ENCODE measurements at places on chromosomes 13 and 19.

GRCh38 chr13:26558987-26559386, 1.5 kb downstream of the WASF3 start:
- no peak for DNase-seq

DNA sequence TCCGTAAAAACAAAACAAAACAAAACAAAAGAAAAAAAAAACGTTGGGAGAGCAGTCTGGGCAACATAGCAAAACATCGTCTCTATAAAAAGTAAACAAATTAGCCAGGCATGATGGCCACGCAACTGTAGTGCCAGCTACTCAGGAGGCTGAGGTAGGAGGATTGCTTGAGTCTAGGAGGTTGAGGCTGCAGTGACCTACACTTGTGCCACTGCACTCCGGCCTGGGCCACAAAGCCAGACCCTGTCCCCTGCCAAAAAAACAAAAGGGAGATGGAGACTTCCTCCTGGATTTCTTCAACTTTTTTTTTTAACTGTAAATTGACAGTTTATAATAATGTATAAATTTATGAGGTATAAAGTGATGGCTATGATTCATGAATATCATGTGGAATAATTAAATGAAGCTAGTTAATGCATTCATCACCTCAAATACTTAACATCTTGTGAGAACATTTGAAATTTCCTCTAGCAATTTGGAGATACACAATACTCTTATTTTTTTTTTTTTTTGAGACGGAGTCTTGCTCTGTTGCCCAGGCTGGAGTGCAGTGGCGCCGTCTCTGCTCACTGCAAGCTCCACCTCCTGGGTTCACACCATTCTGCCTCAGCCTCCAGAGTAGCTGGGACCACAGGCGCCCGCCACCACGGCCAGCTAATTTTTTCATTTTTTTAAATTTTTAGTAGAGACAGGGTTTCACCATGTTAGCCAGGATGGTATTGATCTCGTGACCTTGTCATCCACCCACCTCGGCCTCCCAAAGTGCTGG, 1.9 kb downstream of the PDCD2L start:
- DNase-seq: peak; percentile 38

GRCh38 chr13:106696140-106696539, 128.2 kb upstream of the ARGLU1 start:
- no peak for DNase-seq

GRCh38 chr19:18090545-18091216, 3.9 kb upstream of the IL12RB1 start:
- DNase-seq: no peak

DNA sequence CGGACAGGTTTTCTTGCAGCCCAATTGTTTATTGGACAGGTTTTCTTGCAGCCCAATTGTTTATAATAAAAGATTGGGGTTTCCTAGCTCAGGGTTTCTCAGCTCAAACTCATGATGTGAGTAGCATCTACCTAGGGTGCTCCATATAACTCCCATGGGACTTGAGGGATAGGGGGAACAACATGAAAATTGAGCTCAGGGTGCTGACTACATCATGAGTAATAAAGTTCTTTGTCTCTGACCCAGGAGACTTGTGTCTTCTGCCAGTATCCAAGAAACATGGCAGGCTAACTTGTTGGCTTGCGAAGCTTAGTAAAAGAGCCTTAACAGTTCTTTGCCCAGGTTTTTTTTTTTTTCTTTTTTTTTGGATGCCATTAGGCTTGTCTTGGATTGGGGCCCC, 59.2 kb upstream of the MYCBP2 start:
- no peak for DNase-seq

DNA sequence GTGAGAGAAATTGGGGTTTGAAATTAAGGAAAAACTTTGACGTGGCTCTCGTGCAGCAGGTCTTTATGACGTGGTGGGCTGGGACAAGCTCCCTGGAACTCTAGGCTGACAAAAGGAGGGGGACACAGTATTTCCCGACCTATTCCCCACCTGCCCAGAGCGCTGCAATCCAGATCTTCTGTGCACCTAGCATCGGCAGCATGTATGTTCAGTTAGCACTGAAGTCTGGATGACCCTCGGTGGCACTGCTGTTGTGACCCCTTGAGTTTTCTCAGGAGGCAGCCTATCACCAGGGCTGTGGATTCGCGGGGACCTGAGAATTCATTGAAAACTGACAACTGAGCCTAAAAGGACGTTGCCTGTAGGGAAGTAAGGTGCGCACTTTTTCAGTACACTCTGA, 9.1 kb upstream of the ZNF536 start:
- DNase-seq: peak; percentile 31

DNA sequence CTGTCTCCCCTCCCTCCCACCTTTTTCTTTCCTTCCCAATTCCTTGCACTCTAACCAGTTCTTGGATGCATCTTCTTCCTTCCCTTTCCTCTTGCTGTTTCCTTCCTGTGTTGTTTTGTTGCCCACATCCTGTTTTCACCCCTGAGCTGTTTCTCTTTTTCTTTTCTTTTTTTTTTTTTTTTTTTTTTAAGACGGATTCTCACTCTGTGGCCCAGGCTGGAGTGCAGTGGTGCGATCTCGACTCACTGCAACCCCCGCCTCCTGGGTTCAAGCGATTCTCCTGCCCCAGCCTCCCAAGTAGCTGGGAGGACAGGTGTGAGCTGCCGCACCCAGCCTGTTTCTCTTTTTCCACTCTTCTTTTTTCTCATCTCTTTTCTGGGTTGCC, 6.9 kb downstream of the MYADM start:
- no peak for DNase-seq

DNA sequence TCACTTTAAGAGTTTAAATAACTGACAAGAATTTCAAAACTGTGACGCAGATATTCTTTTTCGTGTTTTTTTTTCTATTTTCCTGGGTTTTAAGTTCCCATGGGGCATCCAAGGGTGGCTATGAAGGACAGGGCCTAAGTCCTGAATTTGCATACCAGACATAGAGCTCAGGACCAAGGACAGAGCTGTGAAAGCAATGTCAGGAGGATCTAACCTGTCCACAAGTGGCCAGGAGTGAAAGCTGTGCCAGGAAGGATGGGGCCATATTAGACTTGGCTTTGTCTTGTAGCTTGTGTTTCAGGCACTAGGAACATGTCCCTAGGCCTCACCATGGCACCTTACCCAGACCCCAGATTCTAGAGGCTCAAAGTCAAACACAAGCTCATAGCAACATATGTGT, 289.4 kb upstream of the MIR17HG start:
- DNase-seq: no peak

DNA sequence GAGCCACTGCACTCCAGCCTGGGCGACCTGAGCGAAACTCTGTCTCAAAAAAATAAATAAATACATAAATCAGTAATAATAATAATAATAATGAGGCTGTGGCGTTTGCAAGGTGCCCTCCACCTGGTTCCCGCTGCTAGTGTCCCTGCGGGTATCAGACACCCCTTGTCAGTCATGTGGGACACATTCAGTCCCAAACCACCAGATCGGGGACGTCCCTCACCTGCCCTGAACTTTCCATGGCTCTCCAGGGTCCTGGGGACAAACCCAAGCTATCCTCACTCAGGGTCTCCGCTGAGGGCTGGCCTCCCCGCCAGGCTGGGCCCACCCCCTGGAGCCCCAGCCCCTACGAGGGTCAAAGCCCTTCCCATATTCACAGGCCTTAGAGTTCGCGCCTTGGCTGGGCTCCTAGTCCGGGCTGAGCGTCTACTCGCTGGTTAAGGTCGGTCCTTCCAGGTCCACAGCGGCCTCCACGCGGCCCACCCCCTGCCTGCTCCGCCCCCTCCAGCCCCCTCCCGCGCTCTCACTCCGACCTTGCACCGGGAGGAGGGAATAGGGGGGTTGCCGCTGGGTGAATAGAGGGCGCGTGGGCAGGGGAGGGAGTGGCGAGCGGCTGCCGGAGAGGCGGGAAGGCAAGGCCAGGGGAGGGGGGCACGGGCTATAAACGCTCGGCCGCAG, 349 bp upstream of the KISS1R start:
- no peak for DNase-seq

- DNase-seq: no peak
Observed at GRCh38 chr13:108996430-108996829, 367.0 kb downstream of the MYO16 start.

- no peak for DNase-seq
Observed at GRCh38 chr19:4064496-4065260, 2.0 kb downstream of the ZBTB7A start.

DNA sequence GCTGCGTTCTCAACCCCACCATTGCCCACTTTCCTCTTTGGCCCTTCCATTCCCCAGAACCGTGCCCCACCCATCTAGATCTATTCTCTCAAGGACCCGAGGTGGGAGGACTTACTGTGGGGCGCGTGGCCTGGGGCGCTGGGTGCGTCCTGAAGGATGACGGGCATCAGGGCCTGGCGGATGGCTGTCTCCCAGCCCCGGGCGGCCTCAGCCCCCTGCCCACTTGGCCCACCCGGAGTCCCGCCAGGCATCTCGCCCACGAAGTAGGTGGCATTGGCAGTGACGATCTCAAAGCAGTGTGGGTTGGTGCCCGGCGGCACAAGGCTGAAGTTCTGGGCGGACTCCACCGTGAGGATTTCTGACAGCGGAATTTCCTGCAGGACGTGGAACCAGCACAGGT, 23.2 kb downstream of the PRKD2 start:
- DNase-seq: no peak

GRCh38 chr13:21579754-21580316, 24.1 kb downstream of the MICU2 start:
- DNase-seq: no peak

DNA sequence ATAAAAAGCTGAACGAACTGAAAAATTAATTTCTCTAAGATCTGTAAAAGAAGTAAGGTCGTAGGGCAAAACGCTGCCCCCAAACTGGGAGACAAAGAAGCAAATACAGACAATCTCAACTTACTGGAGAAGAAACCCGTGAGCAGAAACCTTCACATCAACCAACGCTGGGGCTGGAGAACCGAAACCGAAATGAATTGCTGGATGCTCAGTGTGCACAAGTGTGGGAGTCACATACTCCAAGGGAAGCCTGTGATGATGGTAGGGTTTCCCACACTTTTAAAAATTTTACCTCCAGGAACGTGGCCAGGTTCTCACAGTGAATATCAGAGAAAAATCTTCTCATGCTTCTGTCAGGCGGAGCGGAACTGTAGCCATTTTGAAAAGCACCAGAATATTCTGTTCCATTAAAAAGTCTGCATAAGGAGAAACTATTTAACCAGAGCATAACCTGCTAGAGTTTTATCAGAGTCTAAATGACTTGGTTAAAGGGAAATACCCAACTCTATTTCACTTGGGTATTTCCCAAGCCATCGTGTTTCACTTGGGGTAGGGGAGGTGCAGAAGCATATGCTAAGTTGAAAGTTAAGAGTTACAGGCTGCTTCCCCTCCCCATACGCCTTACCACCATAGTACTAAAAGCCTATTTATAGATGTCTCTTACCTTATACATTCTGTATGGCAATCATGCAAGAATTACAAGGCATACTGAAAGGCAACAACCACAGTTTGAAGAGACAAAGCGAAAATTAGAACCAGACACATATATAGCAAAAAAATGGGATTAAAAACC, 110.5 kb upstream of the SLITRK1 start:
- DNase-seq: no peak

GRCh38 chr19:2661615-2662014, 40.9 kb downstream of the GNG7 start:
- DNase-seq: no peak

- DNase-seq: no peak
Observed at GRCh38 chr13:109712124-109712722, 74.2 kb downstream of the IRS2 start.

- DNase-seq: no peak
Observed at GRCh38 chr19:46552891-46553290, 48.2 kb upstream of the CALM3 start.

DNA sequence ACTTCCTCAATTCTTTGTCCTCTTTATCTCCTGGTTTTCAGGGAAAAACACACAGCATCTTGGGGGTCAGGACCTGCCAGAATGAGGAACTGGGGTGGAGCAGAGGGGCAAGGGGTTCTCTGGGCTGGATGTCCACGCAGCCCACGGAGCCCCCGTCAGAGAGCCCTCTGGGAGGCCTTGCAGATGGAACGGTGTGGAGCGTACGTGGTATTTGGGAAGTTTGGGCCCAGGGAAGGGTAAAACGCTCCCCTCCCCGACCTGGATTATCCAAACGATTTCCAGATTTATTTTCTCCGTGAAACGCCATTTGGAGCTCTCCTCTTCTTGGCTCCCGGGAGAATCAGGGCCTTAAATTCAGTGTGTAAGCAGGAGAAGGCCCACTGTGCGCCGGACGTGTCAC, 51.7 kb upstream of the ZNF536 start:
- no peak for DNase-seq

GRCh38 chr19:2578391-2578890, 102.5 kb downstream of the GADD45B start:
- DNase-seq: peak; percentile 86

- DNase-seq: no peak
Observed at GRCh38 chr13:39189778-39190177, 151.5 kb downstream of the NHLRC3 start.

DNA sequence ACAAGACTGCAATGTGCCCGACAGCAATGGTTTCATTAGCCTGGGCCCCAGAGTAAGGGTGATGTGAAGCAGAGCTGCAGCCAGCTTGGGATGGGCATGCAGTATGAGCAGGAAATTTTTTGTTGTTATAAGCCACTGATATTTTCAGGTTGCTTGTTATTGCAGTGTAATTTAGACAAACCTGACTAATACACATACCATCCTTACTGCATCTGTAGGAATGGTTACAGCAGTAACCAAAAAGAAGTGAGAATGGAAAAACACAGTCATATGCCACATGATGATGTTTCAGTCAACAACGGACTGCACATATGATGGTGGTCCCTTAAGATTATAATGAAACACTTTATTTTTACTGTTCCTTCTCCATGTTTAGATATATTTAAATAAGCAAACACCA, 8.6 kb upstream of the POMP start:
- no peak for DNase-seq

DNA sequence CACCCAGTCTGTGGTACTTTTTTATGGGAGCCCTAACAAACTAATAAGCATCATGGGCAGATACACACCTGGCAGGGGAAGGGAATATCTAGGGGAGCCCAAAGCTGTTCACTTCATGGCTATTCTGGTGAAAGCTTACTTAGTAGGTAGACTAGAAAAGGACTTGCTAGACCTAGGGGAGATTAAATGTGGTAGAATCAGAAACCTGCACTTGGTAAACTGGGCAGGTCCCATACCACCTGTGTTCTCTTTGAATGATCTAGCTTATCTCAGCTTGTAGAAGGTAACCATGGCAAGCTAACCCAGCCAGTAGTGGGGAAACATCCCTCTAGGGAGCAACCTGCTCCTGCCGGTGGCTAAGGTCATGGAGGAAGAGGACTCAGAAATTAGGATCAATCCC, 113.9 kb upstream of the TMTC4 start:
- no peak for DNase-seq

DNA sequence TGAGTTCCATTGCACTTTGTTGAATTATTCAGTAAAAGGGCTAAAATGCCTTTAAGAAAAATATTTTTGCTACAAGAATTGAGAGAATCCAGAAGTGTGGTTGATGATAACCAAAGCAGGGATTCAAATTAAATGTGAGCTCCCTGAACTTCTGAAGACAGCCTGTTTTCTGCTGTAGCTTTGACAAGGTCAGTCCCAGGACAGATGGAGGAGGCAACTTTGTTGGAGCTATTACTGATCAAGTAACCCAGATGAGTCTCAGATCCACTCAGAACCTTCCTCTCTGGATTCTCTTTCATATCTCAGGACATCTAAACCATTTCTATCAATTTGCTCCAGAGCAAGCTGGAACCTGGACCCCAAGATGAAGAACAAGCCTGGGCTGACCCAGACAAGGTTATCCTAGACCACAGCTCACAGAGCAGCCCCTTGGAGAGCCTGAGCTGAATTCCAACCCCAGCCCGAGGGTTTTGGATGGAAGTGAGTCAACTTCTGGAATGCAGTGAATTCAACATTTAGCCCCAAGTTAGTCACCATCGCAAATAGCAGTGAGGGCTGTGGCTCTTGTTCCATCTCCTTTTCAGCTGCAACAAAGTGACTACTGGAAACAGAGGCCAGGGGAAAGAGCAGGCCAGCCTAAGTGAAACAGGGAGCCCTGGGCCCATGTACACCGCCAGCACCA, 137.8 kb upstream of the TSC22D1 start:
- no peak for DNase-seq

All from posterior vena cava (tissue), 2 donors.